HAP-1 (cell line): ENCODE measurements at places on chromosomes 6 and 20.

DNA sequence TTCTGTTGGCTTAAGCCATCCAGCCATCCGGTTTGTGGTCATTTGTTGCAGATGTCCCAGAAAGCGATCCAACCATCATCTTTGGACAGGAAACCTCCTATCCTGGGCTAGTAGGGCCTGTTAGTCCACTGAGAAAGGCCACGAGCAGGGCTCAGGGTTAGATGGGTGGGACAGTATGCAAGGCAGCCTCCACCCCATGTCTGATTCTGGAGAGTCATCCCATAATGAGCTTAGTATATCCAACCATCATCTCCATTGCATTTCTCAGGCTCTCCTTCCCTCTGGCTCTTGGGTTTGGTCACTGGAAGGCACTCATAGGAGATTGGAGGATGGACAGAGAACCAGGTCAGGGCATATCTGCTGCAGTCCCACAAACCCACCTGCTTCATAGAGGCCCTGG lies 117.8 kb downstream of the LRFN2 start:
- no peak for DNase-seq

GRCh38 chr6:69216127-69216526 lies 580.7 kb downstream of the LMBRD1 start:
- peak; percentile 34 for DNase-seq

- no peak for DNase-seq
Observed at GRCh38 chr6:78231002-78231401, 578.2 kb downstream of the MEI4 start.

GRCh38 chr20:20740541-20740940 lies 28.1 kb upstream of the RALGAPA2 start:
- DNase-seq = no peak

GRCh38 chr20:57218489-57218888 lies 48.0 kb downstream of the BMP7 start:
- no peak for DNase-seq

DNA sequence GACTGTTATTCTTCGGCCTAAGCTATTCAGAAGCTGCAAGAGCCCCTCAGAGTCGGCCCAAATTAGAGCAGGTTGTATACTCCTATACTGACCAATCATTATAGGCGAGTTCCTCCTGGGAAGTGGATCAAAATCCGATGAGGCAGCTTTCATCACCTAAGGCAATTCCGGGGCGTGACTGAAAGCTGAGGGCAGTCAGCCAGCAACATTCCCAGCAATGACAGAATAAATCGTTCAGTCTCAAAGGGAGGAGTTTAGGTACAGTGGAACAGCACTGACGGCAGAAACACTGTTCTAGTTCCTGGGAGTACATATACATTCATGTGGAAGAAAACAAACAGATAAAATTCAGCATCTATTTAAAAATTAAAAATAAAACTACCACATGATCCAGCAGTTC lies 10.8 kb downstream of the HLA-DQB2 start:
- peak; percentile 38 for DNase-seq

DNA sequence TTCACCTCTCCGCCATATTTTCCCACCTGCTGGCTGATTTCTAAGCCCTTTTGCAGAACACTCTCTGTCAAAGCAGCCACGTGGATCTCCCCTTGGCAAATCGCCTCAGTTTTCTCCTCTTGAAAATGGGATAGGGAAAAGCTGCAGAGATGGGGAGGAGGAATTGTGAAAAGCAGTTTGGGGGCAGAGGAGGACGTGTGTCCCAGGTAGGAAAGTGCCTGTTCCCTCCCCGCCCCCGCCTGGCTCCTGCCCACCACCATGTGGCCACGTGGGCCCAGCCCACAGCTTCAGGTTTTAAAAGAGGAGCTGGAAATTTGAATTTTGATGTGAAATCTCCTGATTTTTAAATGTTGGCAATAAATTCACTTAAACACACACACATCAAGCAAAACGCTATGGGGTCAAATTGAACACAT lies 3.6 kb upstream of the CEBPB start:
- no peak for DNase-seq

DNA sequence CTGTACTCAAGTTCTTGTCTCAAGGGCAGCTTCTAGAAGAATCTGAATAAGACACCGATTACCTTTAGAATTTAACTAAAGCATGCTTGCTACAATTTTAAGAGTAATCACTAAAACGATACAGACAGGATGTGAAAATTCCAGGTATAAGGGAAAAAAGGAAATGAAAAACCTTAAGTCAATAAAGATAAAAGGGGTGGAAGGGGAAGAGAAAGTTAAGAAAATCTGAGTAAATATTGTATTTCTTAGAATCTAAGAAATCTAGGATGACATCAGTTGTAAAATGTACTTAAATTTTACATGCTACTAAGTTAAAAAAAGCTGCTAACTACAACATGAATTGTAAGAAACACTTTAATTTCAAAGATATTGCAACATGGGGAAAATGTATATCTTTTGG lies 30.3 kb upstream of the MOCS1 start:
- no peak for DNase-seq
